ENCODE measurements at places on chromosomes 5 and 9.
A peak's percentile ranks its signal among the peaks of the same experiment; 100 is the strongest.

GRCh38 chr5:83219495-83219894 lies 142.1 kb downstream of the XRCC4 start:
- DNase-seq, result no peak

DNA sequence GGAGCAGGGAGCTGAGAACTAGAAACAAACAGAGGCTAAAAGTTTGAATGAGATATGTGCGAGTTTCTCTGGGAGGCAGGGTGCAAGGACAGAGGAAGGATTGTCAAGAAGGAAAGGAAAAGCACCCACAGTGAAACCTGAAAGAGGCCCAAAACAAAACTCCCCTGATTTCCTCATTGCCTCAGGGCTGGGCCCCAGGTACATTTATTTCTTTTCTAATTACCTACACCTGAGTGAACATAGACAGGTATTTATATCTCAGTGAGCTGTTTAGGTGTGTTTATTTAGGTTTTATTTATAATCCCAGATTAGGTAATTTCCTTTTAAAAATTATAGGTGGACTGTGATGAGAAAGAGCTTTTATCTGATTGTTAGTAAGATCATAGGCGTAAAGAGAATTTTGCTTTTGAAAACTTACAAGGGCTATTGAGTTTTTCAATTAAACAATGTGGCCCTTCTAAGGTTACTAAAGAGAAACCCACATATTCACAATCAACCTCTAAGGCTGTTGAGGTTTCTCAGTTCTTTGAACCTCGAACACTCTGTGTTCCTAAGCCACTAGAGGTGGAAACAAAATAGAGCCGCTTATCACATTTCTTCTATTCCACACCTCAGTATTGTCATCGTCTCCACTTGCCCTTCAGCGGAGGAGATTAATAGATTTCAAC lies 344.8 kb downstream of the ZNF608 start:
- no peak for DNase-seq

GRCh38 chr5:156515803-156516360 lies 188.9 kb downstream of the SGCD start:
- no peak for DNase-seq

- DNase-seq, result peak; percentile 74
Measured at GRCh38 chr5:113378959-113379541, 55.7 kb downstream of the TSSK1B start.

DNA sequence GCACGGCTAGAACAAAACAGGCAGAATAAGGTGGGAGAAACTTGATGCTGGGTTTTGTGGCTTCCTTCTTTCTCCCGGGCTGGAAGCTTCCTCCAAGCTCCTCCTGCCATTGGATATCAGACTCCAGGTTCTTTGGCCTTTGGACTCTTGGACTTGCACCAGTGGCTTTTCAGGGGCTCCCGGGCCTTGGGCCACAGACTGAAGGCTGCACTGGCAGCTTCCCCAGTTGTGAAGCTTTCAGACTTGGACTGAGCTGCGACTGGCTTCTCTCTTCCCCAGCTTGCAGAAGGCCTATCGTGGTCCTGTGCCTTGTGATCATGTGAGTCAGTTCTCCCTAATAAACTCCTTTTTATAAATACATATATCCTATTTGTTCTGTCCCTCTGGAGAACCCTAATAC lies 364.4 kb downstream of the DNAH5 start:
- DNase-seq, result no peak

DNA sequence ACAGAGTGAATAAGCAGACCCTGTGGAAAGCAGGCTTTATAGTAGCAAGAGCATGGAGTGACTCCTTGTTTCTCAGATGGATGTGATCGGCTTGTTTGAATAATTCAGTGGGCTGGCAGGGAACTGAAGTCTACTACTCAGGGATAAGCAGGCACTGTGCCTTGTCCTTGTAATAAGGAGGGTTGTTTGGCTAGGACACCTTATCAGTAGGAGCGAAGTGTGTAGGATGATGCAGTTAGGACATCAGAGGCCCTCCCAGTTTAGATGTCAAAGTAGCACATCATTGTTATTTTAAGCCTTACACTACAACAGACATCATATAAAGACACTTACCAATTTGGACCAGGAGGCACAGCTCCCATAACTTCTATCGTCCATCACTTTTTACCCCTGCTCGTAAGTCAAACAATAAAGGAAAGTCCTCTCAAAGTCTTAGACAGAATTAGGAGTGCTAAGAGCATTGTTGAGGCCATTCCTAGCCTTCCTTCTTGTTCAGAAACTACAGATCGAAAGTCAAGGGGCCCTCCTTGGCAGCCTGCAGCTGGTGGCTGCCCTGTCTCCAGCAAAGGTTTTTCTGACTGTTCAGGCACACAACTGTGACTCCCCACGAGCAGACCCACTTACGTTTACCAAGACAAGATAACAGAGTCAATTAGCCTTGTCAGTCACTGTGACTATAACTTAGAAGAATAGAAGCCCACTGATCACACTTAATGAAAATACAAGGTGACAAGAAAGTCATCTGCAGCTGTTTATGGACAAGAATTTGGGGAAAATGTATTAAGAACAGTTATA lies 218.6 kb downstream of the SNX18 start:
- no peak for DNase-seq

GRCh38 chr5:78542321-78542840 lies 106.2 kb downstream of the LHFPL2 start:
- no peak for DNase-seq

DNA sequence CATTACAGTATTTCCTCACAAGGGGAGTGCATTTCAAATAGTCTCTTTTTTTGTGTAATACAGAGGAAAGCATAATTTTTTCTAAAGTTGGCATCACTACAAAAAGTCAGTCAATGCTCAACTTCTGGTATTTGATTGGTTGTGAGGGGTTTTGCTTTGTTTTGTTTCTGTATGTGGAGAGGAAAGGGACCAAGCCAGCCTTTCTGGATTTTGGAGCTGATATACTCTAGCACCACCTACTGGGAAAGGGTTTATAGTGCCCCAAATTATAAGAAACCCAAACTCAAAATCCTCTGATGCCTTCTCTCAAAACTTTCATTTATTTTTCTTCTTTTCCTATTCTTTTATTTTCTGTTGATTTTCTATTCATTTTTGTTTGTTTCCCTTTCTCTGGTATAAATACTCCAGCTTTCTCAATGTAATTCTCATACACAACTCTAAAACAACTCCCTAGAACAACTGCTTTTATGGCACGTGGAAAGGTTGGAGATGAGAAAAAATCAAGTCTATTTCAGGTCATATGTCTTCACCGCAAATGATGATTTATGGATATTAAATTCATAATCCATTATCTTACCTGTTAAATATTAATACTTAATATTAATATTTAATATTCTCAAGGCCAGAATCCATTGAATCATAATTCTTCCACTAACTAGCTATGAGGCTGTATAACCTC lies 69.5 kb upstream of the ANXA1 start:
- no peak for DNase-seq

GRCh38 chr9:123238365-123238764 lies 30.0 kb downstream of the STRBP start:
- no peak for DNase-seq

GRCh38 chr5:44048276-44048984 lies 340.8 kb downstream of the FGF10 start:
- DNase-seq, result no peak

DNA sequence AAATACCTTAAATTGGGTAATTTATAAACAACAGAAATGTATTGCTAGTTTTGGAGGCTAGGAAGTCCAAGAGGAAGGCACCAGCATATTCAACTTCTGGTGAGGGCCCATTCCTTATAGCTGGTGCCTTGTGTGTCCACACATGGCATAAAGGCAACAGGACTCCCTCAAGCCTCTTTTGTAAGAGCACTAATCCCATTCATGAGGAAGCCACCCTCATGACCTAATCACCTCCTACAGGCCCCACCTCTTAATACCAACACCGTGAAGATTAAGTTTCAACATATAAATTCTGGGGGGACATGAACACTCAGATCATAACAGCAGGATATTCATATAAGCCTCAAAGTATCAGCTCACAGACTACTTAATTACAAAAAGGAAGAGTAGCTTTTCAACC lies 4.0 kb upstream of the PLAC8L1 start:
- no peak for DNase-seq

- no peak for DNase-seq
Measured at GRCh38 chr9:3479514-3480352, 46.1 kb downstream of the RFX3 start.

DNA sequence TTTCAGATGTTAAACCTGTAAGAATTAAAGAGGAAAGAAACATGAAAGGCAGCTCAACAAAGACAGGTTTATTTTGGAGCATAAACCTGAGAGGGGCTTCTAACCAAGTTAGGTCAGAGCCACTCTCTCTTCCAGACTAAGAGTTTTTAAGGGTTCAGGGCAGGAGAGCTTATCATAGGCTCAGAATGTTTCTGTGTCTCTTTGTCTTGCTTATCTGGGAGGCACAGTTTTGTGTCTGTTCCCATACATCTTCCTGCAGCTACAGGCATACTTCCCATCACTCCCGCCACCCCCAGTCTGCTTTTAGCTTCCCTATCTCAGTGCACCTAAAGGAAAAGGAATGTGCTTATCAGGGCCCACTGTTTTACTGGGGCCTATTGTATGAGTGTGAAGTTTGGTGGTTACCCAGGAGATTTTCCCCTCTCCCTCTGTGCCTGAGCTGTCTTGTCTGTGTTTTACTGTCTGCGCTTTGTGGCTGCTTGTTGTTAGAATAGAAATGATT lies 21.9 kb downstream of the CD14 start:
- DNase-seq, result no peak

DNA sequence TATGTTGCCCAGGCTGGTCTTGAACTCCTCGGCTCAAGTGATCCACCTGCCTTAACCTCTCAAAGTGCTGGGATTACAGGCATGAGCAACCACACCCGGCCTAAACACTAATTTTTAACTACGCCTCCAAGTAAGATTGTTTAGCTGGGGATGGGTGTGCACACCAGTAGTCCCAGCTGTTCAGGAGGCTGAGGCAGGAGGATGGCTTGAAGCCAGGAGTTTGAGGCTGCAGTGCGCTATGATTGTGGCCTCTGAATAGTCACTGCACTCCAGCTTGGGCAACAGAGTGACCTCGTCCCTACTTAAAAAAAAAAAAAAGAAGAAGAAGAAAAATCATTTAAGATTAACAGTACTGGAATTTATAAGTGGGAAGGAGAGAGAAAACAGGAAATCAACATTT lies 90.8 kb upstream of the NR5A1 start:
- no peak for DNase-seq

- no peak for DNase-seq
Measured at GRCh38 chr9:72207278-72207677, 58.0 kb downstream of the GDA start.

GRCh38 chr5:93674866-93675459 lies 66.4 kb downstream of the POU5F2 start:
- no peak for DNase-seq

DNA sequence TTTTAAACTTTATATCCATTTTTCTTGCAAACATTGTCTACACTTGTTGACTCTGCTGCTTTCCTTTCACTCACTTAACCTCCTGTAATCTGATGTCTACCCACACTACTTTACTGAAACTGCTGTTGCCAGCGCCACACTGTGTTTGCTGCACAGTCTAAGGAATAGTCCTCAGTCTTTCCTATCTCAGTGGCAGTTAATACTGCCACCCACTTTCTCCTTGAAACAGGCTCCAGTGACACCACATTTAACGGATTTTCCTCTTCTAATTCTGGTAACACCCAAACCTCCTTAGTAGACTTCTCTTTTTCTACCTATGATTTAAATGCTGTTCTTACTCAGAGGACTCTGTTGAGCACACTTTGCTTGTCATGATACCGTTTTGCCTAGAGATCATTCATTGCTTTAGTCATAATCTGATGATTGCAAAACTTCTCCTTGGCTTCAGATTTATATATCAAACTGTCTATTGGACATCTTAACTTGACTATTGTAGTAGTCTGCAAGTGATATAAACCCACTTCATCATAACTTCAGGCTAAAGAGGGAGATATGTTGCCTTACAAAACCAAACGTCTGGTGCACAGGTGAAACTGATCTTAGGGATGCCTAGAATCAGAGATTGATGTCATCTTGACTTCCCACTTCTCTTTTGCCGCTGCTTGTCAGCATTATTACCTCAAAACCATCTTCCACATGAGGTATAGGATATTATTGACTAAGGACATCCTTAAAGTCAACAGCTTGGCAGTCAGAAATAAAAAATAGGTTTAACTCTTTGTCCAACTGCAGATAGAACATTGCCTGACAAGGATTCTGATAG lies 94.1 kb downstream of the CDC42SE2 start:
- peak; percentile 72 for DNase-seq

DNA sequence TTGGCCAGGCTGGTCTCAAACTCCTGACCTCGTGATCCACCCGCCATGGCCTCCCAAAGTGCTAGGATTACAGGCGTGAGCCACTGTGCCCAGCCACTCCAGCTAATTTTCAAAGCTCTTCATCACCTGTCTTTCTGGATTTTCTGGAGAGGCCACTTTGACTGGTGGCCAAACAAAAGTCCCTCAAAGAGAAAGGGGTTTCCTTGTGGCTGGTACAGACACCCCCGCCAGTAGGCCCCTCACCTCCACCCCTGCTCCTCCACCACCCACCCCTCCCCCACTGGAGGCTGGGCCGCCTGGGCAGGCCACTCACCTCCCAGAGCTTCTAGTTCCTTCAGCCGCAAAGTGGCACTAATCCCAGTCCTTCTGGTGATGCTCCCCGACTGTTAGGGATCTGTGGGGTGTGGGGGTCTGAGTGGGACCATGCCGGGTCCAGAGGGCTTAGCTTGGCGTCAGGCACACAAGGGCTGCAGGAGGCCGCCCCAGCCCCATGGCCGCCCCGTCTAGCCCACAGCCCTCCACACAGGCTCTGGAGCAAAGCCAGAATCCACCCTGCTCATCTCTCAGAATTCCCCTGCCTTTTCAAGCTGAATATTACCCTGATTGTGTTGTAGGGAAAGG lies 182.0 kb upstream of the IER5L start:
- DNase-seq, result no peak

- no peak for DNase-seq
Measured at GRCh38 chr9:111980398-111980797, 83.8 kb downstream of the UGCG start.

GRCh38 chr5:57366744-57367143 lies 115.9 kb downstream of the ACTBL2 start:
- DNase-seq, result no peak

DNA sequence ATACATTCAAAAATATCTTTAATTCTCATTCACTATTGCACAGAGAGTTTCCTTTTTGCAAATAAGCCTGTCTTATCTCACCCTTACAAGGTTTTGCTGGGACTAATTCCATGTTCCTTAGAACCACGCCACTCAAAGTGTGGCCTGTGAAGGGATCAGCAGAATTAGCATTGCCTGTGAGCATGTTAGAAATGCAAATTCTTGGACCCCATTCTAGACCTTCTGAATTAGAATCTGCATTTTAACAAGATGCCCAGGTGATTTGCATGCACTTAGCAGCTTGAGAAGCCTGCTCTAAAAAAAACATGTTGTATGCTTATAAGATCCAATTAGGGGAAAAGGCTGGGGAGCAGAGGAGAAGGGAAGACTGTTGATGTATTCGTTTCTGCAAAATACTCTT lies 460.0 kb downstream of the NTRK2 start:
- no peak for DNase-seq

DNA sequence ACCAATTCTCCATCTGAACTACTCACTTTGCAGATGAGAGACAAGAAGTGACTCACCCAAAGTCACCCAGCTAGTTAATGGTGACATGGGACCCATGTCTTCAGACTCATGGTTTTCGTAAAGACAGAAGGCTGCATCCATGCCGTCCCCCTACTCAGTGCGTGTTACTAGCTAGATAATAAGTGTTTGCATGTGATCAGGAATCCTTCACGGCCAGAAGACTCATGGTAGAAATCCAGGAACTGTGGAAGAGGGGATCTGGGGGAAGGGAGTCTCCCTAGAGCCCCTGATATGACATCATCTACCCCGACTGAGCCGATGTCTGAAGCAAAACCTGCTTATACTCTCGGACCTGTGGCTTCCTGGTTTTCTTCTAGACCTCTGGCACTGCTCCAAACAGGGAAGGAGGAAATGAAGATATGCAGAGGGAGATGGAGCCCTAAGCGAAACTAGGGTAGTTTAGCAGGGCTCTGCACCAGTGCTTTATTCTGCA lies 3.3 kb downstream of the RNF183 start:
- no peak for DNase-seq
